Hematopoietic multipotent progenitor cell treated with erythropoietin and hydrocortisone succinate and interleukin-3 and kit ligand, for 8 days (in vitro differentiated cells): ENCODE measurements at places on chromosomes 13 and 19.

DNA sequence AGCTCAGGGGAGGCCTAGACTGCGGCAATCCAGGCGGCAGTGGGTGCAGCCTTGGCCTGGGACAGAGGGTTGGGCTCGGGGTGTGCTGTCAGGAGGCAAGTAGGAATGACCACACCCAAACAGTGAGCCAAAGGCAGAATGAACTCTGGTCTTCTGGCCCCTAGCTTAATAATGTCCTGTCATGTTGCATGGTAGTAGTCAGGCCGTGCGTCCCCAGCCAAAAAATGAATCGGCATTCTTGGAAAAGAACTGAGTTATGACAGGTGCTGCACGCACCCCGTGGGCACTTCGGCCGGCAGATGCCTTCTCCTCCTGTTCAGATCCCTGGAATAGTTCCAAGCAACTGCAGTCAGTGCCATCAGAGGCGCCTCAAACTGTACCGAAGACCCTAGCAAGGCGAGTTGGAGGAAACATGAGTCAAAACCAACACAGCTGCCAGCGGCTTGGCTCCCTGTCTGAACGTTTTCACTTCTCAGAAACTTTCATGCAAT is 55.9 kb downstream of the ATP7B start:
- peak; percentile 79 for DNase-seq

DNA sequence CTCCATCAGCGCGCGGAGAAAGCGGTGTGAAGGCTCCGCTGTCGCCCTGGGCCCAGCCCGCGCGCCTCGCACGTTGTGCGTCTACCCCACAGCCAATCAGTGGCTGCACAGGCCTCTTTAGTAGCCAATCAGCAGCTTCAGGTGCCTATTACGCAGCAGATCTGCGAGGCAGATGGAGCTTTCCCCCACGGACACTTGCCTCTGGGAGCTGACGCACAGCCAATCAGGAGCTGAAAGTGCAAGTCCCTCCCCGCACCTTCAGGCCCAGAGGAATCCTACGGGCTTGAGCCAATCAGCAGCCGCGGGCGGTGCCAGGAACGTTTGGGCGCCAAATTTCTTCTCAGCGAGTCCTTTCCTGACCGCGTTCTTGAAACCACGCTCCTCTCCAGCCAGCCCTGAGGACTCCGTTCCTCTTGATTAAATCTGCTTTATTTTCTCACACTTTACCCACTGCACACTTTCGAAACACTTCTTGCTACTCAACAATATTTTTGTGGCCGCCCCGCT is 39.9 kb downstream of the SIGLEC7 start:
- DNase-seq = peak; percentile 33

GRCh38 chr13:97188207-97188606 is 33.9 kb upstream of the MBNL2 start:
- no peak for DNase-seq

DNA sequence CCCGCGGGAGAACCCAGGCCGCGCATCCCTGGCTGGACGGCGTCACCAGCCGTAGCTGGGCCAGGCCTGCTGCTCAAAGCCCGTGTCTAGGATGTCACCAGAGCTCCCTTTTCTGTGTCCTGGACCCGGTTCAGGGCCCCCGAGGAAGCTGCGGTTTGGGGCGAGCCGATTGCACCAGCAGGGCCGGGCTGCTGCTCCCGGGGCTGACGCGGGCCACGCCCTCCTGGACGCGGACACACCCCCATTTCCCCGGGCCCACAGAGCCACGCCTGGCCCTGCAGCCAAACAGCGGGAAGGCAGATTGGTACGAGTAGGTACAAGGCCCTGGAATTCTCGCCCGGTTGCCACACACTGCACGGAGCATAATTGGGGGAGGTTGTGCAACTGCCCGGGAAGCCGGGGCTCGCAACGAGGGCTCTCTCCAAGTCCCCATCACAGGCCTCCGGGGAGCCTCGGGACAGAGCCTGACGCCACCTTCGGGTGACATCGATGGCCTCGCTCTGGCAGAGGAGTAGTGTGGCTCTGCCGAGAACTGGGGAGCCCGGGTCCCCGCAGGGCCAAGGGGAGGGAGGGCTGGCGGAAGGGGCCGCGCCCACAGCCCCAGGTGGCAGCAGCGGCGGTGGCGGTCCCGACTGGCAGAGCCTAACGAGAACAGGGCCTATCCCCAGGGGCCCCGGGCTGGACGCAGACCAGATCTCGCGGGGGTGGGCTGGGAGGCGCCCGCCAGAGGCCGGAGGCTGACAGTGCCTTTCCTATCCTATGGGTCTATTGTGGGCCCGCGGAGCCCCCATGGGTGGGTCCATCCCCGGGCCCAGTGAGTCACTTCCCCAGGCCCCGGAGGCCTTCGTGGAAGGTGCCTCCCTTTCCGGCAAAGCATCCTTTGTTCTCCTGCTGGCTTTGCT is 23.5 kb downstream of the KCTD15 start:
- DNase-seq = peak; percentile 72

GRCh38 chr13:52999093-52999696 is 29.4 kb upstream of the OLFM4 start:
- no peak for DNase-seq

DNA sequence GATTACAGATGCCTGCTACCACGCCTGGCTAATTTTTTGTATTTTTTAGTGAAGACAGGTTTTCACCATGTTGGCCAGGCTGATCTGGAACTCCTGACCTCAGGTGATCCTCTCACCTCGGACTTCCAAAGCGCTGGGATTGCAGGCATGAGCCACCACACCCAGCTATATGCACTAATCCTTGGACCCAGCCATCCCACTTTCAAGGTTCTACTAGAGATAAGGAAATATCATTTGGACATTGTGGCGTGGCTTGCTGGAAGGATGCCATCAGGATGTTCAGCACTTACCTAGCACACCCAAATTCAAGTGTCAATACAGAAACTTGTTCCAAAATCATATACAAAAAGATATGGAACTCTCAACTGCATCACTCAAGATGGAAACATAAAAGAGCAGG is 136.4 kb downstream of the ABCC4 start:
- peak; percentile 55 for DNase-seq

- no peak for DNase-seq
Measured at GRCh38 chr13:90798381-90798780, 549.1 kb upstream of the MIR17HG start.

GRCh38 chr13:112974671-112975070 is 5.7 kb downstream of the MCF2L start:
- no peak for DNase-seq

GRCh38 chr13:21077788-21078353 is 16.5 kb upstream of the LATS2 start:
- no peak for DNase-seq

- no peak for DNase-seq
Measured at GRCh38 chr13:94387047-94387446, 92.4 kb downstream of the DCT start.

GRCh38 chr13:79090552-79091124 is 315.4 kb downstream of the RBM26 start:
- no peak for DNase-seq

- DNase-seq = no peak
Measured at GRCh38 chr13:66218583-66218982, 1011.6 kb downstream of the PCDH9 start.

DNA sequence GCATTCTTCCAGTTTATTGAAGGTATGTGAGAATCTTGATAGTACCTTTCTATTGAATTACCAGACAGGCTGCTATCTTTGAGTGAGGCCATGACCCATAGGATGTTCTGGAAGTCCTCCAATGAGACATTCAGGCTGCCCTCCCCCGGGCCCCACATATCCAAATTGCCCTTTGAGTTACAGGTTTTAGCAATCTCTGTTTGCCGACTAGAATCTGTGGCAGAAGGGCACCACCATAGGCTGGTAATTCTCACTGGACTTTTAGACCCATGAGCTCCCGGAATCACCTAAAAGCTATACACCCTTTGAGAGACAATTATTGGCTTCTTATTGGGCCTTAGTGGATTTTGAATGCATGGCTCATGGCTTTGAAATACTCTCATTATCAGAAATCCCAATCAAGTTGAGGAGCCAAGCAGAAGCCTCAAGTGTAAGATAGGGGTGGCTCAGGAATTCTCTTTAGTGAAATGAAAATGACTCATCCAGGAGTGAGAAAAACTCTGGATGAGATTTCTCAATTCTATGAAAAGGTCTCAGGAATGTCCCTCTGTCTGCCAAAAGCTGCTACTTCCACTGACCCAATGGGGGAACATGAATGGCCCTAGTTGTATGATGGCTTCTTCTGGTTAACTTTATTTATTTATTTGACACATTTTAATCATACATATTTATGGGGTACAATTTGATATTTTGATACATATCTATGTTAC is 172.1 kb upstream of the CSNK1A1L start:
- no peak for DNase-seq

- DNase-seq = peak; percentile 13
Measured at GRCh38 chr19:3274942-3275582, 50.6 kb downstream of the CELF5 start.

DNA sequence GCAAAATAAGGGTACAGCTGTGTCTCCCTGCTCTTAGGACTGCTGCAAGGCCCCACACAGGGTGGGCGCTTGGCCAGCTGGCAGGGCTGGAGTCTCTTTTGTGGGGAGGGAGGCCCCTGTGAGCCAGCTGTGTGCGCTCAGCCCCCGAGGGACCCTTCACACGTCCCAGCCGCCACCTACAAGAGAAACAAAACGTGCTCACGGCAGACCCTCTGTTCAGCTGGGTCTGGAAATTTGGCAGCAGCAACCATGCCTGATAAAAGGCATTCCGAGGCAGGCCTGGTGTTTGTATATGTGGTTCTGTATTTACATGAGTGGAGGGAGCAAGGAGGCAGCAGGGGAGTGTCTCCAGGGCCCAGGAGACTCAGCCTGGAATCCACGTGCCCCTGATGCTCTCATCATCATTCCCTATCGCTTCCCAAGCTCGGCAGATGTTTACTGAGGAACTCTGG is 49.7 kb downstream of the CRTC1 start:
- DNase-seq = no peak

DNA sequence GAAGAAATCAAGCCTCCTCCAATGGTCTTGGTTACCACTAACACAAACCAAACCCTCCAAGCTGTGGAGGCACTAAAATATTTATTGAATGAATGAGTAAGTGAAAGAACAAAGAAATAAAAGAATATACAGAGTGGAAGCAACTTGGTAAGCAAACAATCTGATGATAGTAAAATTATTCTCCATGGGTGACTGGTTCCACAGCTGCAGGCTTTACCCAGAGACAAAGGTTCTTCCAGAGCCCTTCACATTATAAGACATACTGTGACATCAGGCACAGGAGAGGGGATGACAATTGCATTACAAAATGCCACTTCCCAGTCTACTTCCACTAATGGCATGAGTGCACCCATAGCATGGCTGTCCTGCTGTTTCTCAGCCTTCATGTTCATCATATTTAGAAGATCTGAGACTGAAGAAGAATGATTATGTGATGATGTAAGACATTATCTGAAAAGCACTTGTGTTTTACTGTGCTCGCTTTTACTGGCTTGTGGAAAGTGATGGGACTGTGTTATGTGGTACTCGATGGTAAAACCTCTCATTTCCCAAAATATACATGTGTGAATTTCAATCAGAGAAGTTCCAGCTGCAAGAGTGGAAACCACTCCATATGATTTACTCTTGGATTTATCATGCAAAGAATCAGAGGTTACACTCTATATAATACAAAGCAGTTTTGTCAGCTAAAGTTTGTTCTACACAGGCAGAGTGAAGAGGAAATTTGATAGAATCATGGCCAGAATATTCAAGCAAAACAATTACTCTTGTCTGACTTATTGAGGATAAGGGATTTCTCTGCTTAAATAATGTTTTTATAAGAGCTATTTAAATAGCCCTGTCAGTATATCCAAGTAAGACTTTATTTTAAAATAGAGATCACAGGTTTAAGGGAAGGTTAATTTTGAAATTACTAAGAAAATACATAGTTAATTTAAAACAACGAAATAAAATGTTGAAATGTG is 220.2 kb upstream of the NBEA start:
- DNase-seq = no peak

DNA sequence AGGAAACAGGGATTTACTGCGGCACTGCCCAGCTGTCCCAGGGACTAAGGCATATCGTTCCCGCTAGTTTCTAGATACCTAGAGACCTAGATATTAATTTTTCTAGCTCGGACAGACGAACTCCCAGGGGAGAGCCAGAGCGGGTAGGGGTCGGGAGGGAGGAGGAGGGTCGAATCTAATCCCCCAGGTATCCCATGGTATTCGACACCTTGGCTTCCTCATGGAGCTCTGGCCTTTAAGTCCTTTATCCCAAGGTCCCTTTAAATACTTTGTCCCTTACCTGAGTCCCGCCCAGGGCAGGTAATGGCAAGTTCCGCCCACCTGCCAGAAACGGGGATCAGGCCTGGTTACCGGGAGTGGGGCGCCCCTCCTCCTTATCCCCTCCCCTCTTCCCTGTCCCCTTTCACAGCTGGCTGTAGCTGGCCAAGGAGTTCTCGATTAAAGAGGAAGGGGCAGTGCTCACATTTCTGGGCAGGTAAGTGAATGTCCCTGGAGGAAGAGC is at the start of gene PRRG2:
PRRG2 (plus strand) TSS at position 310 of the 502 bp plus-strand sequence. CDS start 1,904 bp downstream, outside the sequence.
- DNase-seq = no peak

DNA sequence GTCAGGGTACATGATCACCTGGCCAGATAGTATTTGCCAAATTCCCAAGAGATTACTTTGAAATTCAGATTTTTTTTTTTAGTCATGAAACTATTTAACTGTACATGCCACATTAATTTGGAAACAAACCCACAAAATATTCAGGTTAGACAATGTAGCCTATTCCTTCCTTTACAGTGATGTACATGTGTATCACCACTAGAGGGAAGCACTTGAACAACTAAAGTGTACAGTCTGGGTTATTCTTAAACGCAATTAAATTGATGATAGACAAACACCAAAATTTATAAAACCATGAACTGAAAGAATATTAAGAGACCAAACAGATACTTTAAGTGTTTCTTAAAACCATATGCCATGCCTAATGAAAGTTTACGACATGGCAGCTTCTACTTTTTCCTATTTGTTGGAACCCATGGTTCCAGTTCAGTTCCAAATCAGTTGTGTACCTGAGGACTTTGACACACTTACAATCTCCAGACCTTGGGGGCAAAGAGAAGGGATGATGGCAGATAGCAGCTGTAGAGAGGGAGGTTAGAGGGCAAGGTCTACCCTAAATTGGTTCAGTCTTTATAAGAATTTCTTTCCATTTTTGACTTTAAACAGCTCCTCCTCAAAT is 52.8 kb downstream of the TNFSF13B start:
- DNase-seq = peak; percentile 58

- no peak for DNase-seq
Measured at GRCh38 chr13:110618167-110618566, 2.8 kb downstream of the NAXD start.

DNA sequence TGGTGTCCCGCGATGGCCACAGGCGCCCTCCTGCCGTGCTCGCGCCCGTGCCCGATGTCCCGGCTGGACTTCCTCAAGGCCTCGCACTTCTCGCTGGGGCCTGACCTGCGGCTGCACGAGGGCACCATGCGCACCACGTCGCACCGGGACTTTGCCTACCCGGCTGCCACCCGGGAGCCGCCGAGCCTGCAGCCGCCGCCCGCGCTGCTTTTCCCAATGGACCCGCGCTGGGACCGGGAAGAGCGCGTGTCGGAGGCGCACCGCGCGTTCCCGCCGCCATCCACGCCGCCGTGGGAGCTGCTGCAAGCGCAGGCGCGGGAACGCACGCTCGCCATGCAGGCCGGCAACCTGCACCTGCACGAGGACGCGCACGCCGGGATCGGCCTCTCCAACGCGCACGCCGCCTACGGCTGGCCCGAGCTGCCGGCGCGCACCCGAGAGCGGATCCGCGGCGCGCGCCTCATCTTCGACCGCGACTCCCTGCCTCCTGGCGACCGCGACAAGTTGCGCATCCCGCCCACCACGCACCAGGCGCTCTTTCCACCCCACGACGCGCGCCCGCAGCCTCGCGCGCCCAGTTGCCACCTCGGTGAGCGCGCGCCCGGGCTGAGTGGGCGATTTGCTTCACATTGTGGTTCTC is 12.1 kb upstream of the PEX11G start:
- peak; percentile 70 for DNase-seq
